ENCODE measurements at places on chromosomes 2 and 18.

DNA sequence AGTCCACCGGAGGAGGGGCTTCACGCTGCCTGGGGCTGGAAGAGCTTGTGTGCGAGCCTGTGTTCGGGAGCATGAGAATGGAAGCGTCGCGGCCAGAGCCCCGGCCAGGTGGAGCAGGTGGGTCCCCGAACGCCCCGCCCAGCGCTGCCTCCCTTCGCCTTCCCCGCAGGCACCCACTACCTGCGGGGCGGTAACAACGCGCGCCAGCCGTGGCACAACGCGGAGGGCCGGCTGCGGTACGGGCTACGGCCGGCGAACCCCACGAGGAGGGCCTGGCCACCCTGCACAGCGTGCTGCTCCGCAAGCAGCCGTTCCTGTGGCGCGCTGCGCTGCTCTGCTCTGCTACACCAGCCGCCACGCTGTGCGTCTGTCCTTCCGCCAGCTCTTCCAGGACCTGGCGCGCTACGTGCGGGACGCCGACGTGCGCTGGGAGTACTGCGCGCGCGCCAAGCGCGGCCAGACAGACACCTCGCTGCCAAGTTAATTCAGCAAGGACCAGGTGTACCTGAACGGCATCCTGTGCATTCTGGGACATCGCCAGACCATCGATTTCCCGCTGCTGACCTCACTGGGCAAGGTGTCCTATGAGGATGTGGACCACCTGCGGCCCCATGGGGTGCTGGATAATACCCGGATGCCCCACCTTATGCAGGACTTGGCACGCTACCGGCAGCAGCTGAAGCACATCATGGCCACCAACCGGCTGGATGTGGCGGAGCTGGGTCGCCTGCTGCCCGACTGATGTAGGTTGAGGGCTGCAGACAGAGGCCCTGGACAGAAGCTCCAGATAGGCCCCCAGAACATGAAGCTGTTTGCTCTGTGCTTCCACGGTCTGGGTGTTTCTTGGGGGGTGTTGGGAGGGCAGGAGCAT lies 200.6 kb downstream of the NAPG start:
- no peak for DNase-seq

DNA sequence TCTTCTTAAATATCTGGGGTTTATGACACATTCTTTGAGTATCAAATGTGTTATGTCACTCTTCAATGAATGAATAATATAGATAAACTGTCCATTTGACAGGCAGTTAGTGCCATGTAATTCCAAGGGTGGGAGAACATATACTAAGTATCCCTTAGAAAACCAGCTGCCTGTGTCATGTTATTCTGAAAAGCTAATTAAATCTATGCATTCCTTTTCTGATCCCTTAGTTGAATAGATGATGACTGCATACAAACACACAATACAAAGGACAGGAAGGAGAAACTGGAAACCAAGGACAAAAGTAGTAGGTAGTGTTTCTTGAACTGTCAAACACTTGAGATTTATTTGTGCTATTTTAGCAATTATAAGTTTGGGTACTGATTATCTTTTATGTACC lies 8.3 kb downstream of the ARHGAP28 start:
- DNase-seq = no peak

DNA sequence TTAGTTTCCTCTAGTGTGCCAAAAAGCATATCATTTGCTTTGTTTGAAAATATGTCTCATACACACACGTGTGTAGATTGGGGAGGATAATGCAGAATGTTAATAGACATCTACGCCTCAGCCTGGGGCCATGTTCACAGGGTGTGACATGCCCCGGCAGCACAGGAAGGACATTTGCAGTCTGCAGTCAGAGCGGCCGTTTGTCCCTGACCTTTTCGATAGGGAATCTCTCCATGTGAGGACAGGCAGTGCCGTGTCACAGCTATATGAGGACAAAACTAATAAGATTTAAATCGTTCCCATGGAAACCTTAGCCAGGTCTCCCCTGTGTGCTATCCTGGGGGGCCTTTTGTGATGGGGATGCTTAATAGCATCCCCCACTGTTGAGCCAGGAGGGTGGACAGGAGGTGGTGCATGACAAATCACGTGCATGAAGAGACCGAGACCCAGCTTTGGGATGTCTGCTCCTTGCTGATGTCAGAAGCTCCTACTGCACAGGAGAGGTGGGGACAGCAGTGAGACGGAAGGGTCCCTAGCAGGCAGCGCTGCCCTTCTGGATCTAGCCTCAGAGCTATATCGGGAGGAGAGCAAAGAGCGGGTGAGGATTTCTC lies 100.6 kb downstream of the RNF144A start:
- no peak for DNase-seq

DNA sequence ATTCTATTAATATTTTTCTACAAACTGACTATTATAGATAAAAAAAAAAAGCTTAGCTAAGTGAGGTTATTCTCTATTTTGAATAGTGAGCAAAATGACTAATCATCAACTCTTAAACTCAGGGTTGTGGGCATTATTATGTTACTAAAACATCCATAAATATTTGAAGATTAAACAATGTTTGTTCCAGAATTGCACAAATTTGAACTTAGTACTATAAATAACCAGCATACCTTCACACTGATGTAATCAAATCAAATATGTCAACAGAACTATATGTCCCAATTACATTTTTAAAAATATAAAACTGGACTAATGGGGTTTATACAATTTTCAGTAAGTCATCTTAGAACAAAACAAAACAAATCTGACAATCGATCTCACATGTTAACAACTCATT lies 800.9 kb downstream of the LRP1B start:
- DNase-seq = no peak

DNA sequence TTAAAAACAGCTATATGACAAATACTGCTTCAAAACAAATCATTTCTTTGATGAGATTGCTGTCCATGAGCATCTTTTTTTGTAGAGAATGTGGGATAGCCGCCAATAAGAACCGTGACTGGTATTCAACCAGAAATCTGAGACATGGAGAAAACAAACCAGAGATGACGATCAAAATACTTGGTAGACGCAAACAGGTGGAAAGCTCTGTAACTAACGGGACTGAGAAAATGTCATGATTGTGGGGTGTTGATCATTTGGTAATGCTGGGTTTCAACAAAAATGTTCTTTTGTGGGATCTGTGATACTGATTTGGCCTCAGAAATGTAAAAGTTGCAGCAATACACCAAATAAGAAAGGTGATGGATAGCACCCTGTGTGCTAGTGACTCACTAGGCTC lies 364.8 kb downstream of the NYAP2 start:
- DNase-seq = no peak

GRCh38 chr2:232882085-232882484 lies 12.0 kb downstream of the SNORC start:
- DNase-seq = no peak

DNA sequence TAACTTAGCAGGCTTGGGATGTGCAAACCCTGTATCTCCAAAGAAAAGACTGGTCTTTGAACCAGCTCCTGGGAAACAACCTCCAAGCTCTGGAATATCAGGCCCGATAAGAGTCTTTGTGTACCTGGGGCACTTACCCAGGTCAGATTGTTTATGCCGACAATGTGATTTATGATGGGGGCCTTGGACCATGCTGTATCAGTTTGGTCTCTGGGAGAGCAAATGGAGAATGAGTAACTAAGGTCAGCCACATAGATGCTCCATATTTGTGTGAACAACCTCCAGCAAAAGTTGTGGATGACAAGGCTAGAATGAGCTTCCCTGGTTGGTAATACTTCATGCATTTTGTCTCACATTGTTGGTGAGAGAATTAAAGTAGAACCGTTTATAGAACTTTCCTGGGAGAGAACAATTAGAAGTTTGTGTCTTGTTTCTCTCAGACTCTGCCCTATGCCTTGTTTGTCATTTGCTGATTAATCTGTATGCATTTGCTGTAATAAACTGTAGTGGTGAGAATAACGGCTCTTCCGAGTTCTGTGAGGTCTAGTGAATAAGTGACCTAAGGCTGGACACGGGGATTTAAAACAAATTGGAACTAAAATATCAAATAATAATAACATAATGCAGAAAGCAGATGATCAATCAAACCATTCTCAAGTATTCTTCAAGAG lies 259.1 kb downstream of the XIRP2 start:
- DNase-seq = no peak

- DNase-seq = no peak
Measured at GRCh38 chr18:76805221-76805620, 17.1 kb upstream of the ZNF236 start.

GRCh38 chr2:12769492-12770105 lies 52.9 kb downstream of the TRIB2 start:
- no peak for DNase-seq

DNA sequence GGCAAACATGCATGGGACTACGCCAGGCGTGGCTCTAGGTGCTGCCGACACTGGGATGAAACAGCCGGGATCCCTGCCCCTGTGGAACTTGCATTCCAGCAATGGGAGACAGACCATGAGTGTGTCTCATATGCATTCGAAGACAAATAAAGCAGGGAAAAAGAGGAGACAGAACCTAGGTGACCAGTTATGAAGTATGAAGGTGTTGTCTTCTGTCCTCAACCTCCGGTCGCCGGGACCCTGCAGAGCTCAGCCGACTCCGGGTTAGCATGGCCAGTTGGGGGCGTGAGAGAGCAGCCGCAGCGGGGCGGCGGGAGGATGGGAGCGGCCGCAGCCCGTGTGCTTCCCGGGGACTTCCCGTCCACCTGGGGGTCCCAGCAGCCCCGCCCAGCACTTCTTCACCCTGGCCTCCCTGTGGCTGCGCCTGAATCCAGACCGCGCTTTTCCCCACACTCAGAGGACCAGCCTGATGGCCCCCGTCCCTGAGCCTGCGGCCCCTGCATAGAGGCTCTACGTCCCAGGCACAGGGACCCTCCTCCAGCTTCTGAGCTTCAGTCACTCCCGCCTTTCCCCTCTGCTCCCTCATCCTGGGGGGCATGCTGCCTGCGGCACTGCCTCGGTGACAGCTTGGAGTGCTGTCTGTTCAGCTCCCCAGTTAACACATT lies 11.4 kb downstream of the ID2 start:
- DNase-seq = no peak

DNA sequence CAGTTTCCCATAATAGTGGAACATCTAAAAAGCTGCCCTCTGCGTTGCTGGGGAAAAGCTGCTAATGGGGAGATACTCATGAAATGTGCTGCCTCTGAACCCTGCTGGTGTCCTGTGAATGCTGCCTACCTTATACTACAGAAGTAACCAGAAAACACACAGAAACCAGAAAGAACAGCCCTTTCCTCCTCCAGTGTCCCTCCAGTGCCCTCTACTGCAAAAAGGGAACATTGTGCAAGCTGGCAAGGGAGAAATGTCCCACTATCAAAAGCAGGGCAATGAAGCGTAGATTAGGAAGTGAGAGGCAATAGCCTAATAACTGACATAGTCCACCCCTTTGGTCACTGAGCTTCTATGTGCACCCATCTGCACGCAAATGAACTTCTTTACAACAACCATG lies 162.7 kb upstream of the ETAA1 start:
- DNase-seq = no peak

- no peak for DNase-seq
Measured at GRCh38 chr18:62919109-62919838, 203.9 kb downstream of the PHLPP1 start.
